Peyer's patch (tissue), 4 donors: ENCODE measurements at places on chromosomes 12 and 14. TPM values are rescaled to one million over a fixed set of nuclear protein-coding genes. Genes with fewer than 3 reads are reported as not detected.

DNA sequence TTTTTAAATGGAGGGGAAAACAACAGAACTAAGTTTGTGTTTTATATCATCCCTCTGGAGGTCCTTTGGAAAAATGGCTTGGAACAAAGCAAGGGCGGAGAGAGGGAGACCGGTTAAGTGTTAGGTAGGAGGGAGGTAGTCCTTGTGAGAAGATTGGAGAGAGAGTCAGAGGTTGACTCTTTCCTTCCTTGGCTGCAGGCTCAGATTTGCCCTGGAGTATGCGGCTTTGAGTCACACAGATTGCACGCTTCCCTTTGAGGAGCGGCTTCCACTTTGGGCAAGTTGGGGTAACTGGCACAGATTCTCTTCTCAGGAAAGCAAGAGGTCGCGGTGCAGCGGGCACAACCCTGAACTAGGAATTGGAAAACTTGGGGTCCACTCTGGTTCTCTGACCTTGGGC, 9.9 kb downstream of the SOCS2 start:
- DNase-seq = no peak

GRCh38 chr14:22614240-22614799, 16.2 kb downstream of the ABHD4 start:
- DNase-seq = no peak

- no peak for DNase-seq
Observed at GRCh38 chr14:72677664-72678063, 216.2 kb downstream of the DPF3 start.

DNA sequence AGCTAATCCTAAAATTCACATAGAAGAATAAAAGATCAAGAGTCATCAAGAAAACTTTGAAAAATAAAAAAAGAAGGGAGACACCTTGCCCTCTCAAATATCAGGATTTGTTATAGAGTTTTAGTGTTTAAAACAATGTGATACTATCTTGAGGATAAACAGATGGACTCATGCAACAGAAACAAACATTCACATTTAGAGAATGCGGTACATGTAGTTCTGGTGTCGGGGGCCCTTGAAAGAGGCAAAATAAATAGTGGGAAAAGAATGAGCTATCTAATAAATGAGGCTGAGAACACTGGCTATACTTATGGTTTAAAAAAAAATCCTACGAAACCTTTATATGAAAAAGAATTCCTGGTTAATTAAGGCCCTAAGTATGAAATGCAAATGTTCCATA, 127.7 kb downstream of the LLPH start:
- no peak for DNase-seq

- DNase-seq = peak; percentile 74
Observed at GRCh38 chr12:57836442-57837375, 9.8 kb downstream of the CTDSP2 start.

DNA sequence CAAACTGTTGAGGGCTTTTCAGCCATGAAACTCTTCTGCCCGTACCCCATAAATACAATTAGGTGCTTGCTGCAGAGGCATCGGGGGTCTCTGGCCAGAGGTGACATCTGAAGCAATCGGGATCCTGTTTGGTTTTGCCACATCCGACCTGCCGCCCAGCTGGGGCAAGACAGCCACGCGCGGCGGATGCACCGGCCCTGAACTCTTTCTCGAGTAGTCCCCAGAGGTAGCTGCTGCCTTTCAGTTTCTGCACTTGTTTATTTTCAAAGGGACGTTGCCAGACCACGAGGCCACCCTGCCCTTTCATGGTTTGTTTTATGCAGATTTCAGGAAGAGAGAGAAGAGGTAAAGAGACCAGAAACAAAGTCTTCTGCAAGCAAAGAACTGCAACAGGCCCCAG, 10.6 kb upstream of the MLXIP start:
- peak; percentile 89 for DNase-seq

GRCh38 chr14:56004786-56005185, 113.4 kb upstream of the PELI2 start:
- DNase-seq = peak; percentile 68

GRCh38 chr12:47517122-47517521, 188.7 kb downstream of the RPAP3 start:
- DNase-seq = no peak

Gene TMEM233
- not detected for total RNA-seq
